ENCODE measurements at places on chromosomes 13 and 19.

GRCh38 chr13:66657165-66657881 is 572.8 kb downstream of the PCDH9 start:
- peak; percentile 89 for DNase-seq

- DNase-seq = no peak
These were observed 24.9 kb downstream of the RCBTB2 start for GRCh38 chr13:48508011-48508410.

DNA sequence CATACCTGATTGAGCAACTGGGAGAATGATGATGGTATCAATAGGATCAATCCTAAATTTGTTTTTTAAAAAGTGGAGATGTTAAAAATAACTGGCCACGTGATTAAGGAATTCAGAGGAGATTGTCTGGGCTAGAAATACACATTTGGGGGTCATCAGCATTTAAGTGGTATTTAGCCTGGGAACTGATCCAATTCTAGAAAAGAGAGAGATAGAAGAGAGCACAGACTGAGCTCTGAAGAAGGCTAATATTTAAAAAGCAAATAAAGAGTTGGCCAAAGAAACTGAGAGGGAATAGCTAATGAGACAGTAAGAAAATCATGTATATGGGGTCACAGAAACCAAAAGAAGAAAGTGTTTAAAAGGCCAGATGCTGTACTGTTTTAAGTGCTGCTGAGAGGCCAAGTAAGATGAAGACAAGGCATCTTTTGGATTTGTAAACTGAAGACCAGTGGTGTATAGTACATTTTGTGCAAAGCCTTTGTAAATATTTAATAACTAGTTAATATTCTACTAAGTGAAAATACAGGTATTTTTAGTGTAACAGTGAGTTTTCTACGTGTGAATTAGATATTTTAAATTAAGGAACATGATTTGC is 40.2 kb downstream of the UBL3 start:
- no peak for DNase-seq

DNA sequence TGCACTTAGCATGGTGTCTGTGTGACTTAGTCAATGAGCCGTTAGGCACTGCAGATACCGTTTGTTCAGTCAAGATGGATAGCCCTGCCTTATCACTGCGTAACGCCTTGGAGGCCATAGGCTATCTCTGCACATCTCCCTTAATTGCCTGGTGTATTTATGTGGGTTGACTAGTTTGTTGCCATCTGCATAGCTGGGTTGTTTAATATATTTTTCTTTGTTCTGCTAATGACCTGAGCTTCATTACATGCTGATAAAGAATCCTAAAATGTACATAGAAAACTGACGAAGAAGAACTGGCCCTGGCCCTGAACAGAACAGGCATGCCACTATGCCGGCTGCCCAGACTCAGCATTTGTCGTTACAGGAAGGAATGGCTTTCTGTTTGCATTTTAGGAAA is 297.8 kb downstream of the SHISA2 start:
- DNase-seq = no peak

- DNase-seq = no peak
These were observed 53.7 kb upstream of the TRPC4 start for GRCh38 chr13:37923236-37923635.

All from RKO (cell line).